Ascending aorta (tissue), 2 donors: ENCODE measurements at places on chromosomes 6 and 20. TPM values are rescaled to one million over a fixed set of nuclear protein-coding genes. Genes with fewer than 3 reads are reported as not detected.
A peak's percentile ranks its signal among the peaks of the same experiment; 100 is the strongest.

Gene DNAH8
- total RNA-seq, result not detected

- H3K27me3 ChIP-seq, result no peaks in the 10 kb centered on the region
- no peak overlapping the region for H3K27ac ChIP-seq
- H3K4me1 ChIP-seq, result no peaks in the 10 kb centered on the region
These were observed 44.3 kb downstream of the TRERF1 start for GRCh38 chr6:42407379-42407778.

- no peak overlapping the region for H3K4me3 ChIP-seq
- no peaks in the 10 kb centered on the region for H3K27me3 ChIP-seq
- no peaks in the 10 kb centered on the region for H3K36me3 ChIP-seq
- H3K4me1 ChIP-seq, result no peaks in the 10 kb centered on the region
- no peak for DNase-seq
- no peak overlapping the region for H3K27ac ChIP-seq
These were observed 124.1 kb downstream of the PHF3 start for GRCh38 chr6:63759605-63760105.

Gene EIF6
- total RNA-seq, result 98.0 TPM

GRCh38 chr6:25058941-25059340, 123.2 kb upstream of the RIPOR2 start:
- no peak for DNase-seq
- no peaks in the 10 kb centered on the region for H3K27me3 ChIP-seq
- no peak overlapping the region for H3K27ac ChIP-seq
- H3K4me3 ChIP-seq, result no peak overlapping the region
- no peaks in the 10 kb centered on the region for H3K4me1 ChIP-seq
- H3K36me3 ChIP-seq, result no peaks in the 10 kb centered on the region

- no peaks in the 10 kb centered on the region for H3K4me1 ChIP-seq
- H3K27me3 ChIP-seq, result no peaks in the 10 kb centered on the region
- no peak overlapping the region for H3K27ac ChIP-seq
- no peak for DNase-seq
- no peak overlapping the region for H3K4me3 ChIP-seq
These were observed 744.0 kb upstream of the MAP3K7 start for GRCh38 chr6:91330896-91331295.

GRCh38 chr6:37344308-37344707, 9.5 kb upstream of the RNF8 start:
- no peaks in the 10 kb centered on the region for H3K36me3 ChIP-seq
- H3K4me1 ChIP-seq, result no peaks in the 10 kb centered on the region
- H3K4me3 ChIP-seq, result no peak overlapping the region

DNA sequence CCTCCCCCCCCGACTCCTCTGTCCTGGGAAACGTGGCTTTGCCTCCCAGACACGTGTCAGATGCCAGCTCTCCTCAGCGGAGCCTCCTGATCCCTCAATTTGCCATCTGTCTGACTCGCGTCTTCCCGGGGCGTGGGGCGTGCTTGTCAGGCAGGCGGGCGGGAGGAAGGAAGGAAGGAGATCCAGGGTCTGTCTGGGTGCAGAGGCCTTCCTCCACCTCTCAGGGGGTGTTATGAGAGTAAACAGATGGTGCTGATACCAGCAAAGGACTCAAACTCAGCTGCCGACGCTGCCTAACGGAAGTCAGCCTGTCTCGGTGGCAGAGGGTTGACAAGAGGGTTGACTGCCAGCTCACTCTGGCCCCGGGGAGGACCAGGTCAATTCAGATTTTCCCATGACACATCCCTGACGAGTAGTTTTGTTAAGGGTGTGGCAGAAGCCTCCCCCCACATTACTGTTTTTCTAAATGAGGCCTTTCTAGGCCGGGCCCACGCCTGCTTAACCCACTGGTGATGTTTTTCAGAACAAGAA, 17.0 kb downstream of the UQCC2 start:
- H3K27ac ChIP-seq, result no peak overlapping the region
- H3K27me3 ChIP-seq, result no peaks in the 10 kb centered on the region
- no peak for DNase-seq
- peaks cover 10% of the 10 kb centered on the region for H3K36me3 ChIP-seq
- no peaks in the 10 kb centered on the region for H3K4me1 ChIP-seq

GRCh38 chr6:51651132-51651817, 436.1 kb downstream of the PKHD1 start:
- no peak overlapping the region for H3K4me3 ChIP-seq
- no peaks in the 10 kb centered on the region for H3K27me3 ChIP-seq
- no peaks in the 10 kb centered on the region for H3K4me1 ChIP-seq
- DNase-seq, result no peak

GRCh38 chr6:44234101-44235025, 11.0 kb downstream of the SLC29A1 start:
- peak overlapping the region; percentile 100 for H3K27ac ChIP-seq
- peaks cover 52% of the 10 kb centered on the region for H3K36me3 ChIP-seq
- peak overlapping the region; percentile 18 for H3K4me3 ChIP-seq

DNA sequence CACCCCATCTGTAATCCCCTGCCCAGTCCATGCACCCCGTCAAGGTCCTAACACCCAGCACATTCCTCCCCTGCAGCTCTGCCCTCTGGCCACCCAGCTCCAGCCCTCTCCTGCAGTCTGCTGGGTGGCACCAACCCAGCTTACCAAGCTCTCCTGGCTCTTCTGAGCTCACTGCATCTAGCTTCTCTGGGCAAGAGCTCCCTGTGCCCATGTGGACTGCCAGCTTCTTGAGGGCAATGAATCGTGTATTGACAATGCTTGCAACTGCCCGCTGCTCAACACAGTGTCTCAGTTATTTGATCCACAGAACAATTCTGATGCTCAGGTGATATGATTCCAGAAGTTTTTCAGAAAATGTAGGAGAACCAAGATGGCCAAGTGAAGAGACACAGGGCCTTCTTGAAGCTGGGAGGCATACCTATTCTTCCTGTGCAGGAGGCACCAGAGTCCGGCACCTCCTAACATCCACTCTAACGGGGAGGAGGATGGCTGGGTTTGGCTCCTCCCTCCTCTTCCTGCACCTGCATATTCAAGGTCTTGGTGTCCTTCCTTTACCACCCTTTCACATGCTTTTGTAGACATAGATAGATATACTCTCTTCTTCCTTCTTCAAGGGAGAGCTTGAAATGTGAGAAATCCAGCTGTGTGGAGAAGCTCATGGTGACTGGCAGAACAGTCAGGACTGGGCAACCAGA, 85.6 kb downstream of the TRERF1 start:
- no peaks in the 10 kb centered on the region for H3K36me3 ChIP-seq
- H3K27me3 ChIP-seq, result no peaks in the 10 kb centered on the region
- no peak overlapping the region for H3K4me3 ChIP-seq
- H3K27ac ChIP-seq, result no peak overlapping the region

DNA sequence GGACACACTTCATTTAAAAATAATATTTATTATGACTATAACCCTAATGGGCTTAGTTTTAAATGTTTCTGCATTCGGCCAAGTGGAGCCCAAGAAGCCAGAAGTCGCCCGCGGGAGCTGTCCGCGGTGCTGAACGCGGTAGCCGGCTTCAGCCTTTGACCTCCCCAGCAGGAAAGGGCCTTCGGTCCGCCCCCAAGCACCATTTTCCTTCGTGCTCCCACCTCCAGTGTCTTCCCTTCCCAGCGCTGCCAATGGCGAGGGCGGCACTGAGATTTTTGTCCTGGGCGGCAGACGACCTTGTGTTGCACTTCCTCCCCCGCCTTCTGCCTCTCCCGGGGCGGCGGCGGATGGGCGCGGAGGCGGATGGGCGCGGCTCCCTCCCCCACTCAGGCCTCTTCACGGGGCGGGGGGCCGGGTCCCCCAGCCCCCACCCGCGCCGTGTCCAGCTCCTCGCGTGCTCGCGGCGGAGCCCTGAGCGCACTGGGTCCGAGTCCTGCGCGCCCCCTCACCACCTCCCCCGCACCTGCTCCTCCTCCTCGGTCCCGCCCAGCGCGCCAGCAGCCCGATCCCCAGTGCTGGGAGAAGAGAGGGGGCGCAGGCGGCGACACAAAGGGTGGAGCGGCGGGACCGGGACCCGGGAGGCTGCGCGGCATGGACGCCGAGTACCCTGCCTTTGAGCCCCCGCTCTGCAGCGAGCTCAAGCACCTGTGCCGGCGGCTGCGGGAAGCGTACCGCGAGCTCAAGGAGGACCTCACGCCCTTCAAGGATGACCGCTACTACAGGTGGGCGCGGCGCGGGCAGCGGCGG, 23.6 kb upstream of the TMEM181 start:
- peaks cover 14% of the 10 kb centered on the region for H3K27me3 ChIP-seq
- no peak overlapping the region for H3K27ac ChIP-seq
- H3K4me1 ChIP-seq, result peaks cover 8% of the 10 kb centered on the region
- no peak for DNase-seq
- no peaks in the 10 kb centered on the region for H3K36me3 ChIP-seq

DNA sequence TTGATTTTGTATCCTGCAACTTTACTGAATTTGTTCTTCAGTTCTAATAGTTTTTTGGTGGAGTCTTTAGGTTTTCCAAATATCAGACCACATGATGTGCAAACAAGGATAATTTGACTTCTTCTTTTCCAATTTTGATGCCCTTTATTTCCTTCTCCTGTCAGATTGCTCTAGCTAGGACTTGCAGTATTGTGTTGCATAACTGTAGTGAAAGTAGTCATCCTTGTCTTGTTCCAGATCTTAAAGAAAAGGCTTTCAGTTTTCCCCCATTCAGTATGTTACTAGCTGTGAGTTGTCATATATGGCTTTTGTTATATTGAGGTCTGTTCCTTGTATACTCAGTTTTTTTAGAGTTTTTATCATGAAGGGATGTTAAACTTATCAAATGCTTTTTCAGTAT, 4.6 kb downstream of the MICB start:
- no peak for DNase-seq
- H3K4me3 ChIP-seq, result no peak overlapping the region
- no peaks in the 10 kb centered on the region for H3K27me3 ChIP-seq
- H3K4me1 ChIP-seq, result no peaks in the 10 kb centered on the region
- no peaks in the 10 kb centered on the region for H3K36me3 ChIP-seq

- H3K4me3 ChIP-seq, result no peak overlapping the region
- H3K4me1 ChIP-seq, result peaks cover 12% of the 10 kb centered on the region
- no peaks in the 10 kb centered on the region for H3K36me3 ChIP-seq
- no peak overlapping the region for H3K27ac ChIP-seq
- H3K27me3 ChIP-seq, result peaks cover 9% of the 10 kb centered on the region
These were observed 3.1 kb downstream of the CRYBG1 start for GRCh38 chr6:106363401-106364138.

Gene SIGLEC1
- 23.2 TPM for total RNA-seq

- peaks cover 15% of the 10 kb centered on the region for H3K36me3 ChIP-seq
- H3K4me1 ChIP-seq, result peaks cover 21% of the 10 kb centered on the region
- DNase-seq, result no peak
These were observed 10.5 kb downstream of the PTGIS start for GRCh38 chr20:49557449-49557848.

DNA sequence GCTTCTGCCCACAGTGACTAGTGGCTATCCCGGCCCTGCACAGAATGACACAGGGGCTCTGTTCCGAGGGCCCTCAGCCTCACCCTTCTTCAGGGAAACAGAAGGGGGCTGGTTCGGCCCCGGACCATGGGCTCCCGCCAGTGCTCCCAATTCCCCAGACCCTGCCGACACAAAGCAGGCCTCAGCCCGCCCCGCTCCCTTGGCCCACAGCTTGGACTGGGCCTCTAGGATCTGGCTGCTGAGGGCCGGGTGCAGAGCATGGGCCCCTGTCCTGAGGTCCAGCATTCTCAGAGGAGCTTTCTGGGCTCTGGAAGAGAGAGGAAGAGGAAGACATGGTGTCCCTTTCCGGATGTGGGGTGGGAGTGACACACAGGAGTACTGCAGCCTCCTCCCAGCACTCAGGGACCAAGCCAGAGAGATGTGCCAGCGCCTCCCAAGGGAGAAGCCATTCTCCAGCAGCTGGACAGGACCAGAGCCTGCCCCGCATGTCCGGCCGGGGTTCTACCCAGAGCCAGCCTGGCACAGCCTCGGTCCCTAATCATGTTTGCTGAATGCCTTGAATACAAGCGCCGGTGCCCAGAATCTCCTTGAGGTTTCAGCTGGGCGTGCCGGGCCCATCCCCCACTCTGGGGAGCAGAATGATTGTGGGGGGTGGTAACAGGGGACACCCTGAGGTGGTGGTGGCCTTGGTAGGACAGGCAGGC, 23.9 kb downstream of the C20orf203 start:
- no peak overlapping the region for H3K4me3 ChIP-seq
- DNase-seq, result no peak
- no peaks in the 10 kb centered on the region for H3K4me1 ChIP-seq
- H3K27ac ChIP-seq, result no peak overlapping the region

GRCh38 chr6:137157601-137158000, 15.8 kb downstream of the IL22RA2 start:
- H3K36me3 ChIP-seq, result no peaks in the 10 kb centered on the region
- H3K27ac ChIP-seq, result no peak overlapping the region
- no peak for DNase-seq
- H3K27me3 ChIP-seq, result no peaks in the 10 kb centered on the region
- H3K4me3 ChIP-seq, result no peak overlapping the region

GRCh38 chr6:89940225-89941027, 46.2 kb downstream of the GJA10 start:
- no peak for DNase-seq
- no peaks in the 10 kb centered on the region for H3K27me3 ChIP-seq
- peaks cover 15% of the 10 kb centered on the region for H3K4me1 ChIP-seq
- peaks cover 5% of the 10 kb centered on the region for H3K36me3 ChIP-seq
- H3K4me3 ChIP-seq, result no peak overlapping the region

DNA sequence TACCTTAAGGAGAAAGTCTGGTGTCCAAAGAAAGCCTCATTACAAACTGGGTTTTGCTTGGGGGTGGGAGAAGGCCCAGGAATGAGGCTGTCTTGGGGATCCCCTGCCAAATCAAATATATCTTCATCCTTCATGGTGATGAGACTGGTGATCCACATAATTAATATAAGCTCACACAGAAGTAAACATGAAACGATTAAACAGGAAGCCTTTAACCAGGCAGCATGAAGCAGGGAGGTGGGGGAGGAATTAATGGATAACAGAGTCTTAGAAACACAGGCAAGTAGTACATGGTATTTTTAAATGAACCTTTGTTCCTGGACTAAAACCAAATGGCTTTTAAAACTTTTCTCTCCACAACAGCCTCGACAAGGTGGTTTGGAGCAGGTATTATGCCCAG, 437.5 kb downstream of the TFAP2A start:
- H3K27ac ChIP-seq, result no peak overlapping the region
- no peaks in the 10 kb centered on the region for H3K4me1 ChIP-seq
- H3K4me3 ChIP-seq, result no peak overlapping the region

Gene BACH2
- total RNA-seq, result 7.7 TPM

GRCh38 chr20:2799271-2799670, 1.2 kb downstream of the CPXM1 start:
- no peaks in the 10 kb centered on the region for H3K36me3 ChIP-seq
- H3K4me3 ChIP-seq, result no peak overlapping the region
- no peak for DNase-seq
- H3K27ac ChIP-seq, result no peak overlapping the region
- peaks cover 4% of the 10 kb centered on the region for H3K27me3 ChIP-seq
- no peaks in the 10 kb centered on the region for H3K4me1 ChIP-seq

Gene PDCD2
- 263 TPM for total RNA-seq

DNA sequence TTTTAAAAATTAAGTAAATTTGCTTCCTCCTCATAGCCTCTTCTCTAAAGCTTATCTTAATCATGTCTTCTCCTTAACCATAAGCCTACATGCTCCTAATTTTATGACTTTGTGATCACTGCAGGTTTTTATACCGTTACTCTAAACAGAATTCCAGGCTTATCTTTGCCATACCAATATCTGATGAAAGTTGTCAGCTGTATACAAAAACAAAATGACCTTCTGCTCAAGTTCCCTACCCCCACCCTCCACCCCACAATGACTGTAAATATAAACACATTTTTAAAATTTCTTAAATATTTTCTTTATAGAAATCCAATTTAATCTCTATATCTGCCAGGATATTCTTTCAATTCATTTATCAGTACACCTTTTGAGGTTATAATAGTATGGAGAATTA, 60.5 kb upstream of the SGK1 start:
- no peak overlapping the region for H3K27ac ChIP-seq
- peaks cover 4% of the 10 kb centered on the region for H3K4me1 ChIP-seq
- DNase-seq, result no peak
- H3K4me3 ChIP-seq, result no peak overlapping the region
- H3K27me3 ChIP-seq, result no peaks in the 10 kb centered on the region
